Activated T-helper 17 cell treated with anti-CD3 and anti-CD28 coated beads, Interleukin-2, amount 50 U/mL, for 72 hours (primary cell): ENCODE measurements at places on chromosomes 5 and 9.

DNA sequence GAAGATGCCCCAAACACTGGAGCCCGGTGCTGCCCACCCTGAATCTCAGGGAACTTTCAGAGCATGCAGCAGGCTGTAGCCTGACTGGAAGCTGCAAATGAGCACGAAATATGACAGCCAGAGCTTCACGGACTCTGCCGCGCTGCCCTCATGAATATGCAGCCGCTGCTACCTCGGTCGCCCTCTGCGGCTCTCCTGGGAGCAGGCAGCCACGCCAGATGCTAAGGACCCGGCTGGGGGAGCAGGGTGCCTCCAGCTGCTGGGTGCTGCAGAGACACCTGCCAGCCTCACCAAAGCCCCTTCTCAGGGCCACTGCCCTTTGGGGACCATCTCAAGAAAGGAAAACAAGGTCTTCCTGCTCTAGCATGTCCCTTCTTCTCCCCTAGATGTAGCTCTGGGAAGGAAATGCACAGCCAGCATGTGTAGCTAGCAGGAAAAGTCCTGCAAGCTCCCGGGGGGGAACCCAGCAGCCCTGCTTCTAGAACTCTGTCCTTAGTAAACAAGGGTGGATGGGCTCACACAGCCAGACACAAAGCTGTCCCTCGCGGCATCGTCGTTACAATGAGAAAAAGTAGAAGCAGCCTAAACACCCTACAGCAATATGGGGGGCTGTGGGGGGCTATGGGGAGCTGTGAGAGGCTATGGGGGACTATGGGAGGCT is 56.8 kb upstream of the OLFM1 start:
- ATAC-seq, result no peak

GRCh38 chr5:553874-554273 is 29.6 kb upstream of the SLC9A3 start:
- no peak for ATAC-seq

GRCh38 chr9:116555119-116555518 is 132.0 kb upstream of the TRIM32 start:
- ATAC-seq, result no peak

DNA sequence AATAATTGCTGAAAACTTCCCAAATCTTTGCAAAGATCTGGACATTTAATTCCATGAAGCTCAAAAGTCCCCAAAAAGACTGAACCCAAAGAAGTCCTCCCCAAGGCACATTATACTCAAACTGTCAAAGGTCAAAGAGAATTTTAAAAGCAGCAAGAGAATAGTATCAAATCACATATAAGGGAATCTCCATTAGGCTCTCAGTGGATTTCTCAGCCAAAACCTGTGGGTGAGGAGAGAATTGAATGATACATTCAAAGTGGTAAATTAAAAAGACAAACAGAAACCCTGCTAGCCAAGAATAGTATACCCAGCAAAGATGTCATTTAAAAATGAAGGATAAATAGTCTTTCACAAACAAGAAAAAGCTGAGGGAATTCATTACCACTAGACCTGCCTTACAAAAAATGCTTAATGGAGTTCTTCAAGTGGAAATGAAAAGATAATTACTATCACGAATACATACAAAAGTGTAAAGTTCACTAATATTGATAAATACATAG is 134.1 kb downstream of the NDUFS4 start:
- ATAC-seq, result no peak

GRCh38 chr5:178080618-178081410 is 32.5 kb upstream of the N4BP3 start:
- ATAC-seq, result no peak

DNA sequence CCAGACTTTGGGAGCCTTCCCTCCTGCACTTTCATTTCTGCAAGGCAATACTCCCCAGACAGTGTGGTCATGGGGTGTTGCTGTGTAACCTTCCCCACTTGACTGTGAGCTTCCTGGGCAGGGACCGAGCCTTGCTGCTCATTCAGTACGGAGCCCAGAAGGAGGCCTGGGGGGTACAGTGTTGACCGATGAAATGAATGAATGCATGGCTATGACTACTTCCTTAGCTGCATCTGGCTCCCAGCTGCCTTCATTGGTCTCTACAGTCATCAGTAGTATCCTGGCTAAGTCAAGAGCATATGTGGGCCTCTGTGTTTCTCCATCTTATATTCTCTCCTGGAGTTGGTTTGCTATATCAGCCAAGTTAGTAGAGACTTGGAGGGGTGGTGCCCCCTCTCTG is 9.9 kb downstream of the FRMPD1 start:
- no peak for ATAC-seq

GRCh38 chr9:83698976-83699585 is 8.7 kb downstream of the UBQLN1 start:
- ATAC-seq, result peak; percentile 84

- no peak for ATAC-seq
Observed at GRCh38 chr9:4537581-4537980, 47.3 kb downstream of the SLC1A1 start.

GRCh38 chr5:88806338-88806737 is 76.6 kb downstream of the MEF2C start:
- no peak for ATAC-seq

DNA sequence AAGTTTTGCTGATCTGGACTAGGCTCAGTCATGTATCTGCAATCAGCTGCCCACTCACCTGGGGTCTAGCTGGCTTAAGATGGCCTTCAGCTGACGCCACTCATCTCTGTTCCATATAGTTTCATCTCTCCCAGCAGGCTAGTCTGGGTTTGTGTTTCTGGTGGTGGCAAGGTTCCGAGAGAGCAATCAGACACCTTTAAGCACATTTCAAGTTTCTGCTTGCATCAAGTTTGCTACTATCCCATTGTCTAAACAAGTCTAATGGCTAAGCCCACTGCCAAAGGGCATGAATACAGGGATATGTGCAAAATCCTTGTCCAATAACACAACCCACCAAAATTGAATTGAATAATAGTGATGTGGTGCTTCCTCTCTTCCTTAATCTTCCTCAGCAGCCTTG is 251.7 kb downstream of the PIK3R1 start:
- ATAC-seq, result no peak

GRCh38 chr5:160118349-160119141 is 705 bp downstream of the PWWP2A start:
- peak; percentile 10 for ATAC-seq

DNA sequence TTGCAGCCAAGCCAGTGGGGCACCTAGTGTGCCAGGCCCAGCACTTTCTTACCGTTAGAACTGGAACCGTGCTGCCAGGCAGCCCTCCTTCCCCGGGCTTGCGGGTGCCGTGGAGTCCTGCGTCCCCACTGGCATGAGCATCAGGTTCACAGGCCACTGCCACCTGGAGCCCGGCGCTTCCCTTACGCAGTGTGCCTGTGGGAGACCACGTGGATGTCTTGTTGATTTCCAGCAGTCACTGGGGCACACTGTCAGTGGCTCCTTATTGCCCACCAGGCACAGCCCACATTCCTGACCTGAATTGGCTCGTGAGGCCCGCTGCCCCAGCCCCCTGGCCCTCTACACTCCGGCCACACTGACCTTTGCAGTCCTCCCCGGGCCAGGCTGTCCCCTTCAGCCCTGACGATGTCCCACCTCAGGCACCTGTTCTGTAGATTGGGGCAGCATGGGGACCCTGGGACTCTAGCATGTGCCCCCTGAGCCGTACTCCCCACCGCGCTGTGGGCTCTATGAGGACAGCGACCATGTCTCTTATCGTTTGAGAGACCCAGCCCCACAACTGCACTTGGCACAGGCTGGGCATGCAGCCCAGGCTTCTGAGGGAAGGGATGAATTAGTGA is 10.4 kb upstream of the CEL start:
- no peak for ATAC-seq

DNA sequence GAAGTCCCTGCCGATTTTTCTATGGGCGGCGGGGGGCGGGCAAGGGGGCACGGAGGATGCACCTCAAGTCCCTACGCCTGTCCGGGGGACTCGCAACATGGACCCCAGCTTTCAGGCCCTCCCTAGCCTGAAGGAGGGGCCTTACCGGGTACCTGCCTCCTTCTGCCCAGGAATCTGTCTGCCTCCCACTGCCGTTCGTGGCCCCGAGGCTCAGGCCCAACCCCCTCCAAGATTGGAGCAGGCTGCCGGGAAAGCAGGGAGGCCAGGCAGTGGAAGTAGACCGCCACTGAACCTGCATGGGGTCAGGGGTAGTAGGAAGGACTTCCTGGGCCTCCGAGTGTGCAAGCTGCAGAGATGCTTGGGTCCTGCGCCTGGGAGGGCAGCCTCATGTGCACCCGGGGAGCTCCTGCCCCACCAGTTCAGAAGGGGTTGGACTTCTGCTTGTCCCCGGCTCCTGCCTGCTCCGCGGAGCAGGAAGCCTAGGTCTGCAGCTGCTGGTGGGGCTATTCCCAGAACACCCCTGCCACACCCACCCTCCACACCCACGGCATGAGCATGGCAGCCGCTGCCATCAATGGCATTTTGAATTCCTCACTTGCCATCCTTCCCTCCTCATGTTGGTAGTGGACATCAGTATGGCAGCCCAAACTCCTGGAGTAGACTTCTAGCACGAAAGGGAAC is 1312.7 kb upstream of the ACO1 start:
- ATAC-seq, result no peak

GRCh38 chr9:92292338-92293074 is 991 bp downstream of the IARS1 start:
- no peak for ATAC-seq

DNA sequence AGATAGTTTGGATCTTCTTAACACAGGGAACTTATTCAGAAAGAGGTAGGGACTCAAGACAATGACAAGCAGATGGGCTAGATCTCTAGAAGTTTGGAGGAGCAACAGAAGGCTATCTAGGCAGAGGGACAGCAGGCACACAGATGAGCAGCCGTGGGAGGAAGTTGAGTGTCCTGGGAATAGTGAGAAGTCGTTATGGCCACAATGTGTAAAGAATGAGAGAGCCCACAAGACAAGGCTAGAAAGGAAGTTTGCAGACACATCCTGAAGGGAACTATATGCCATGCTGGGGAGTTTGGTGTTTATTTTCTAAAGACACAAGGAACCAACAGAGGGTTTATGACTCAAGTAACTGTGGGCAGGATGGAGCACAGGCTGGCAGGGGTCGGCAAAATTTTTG is 160.6 kb downstream of the PALM2AKAP2 start:
- ATAC-seq, result no peak

DNA sequence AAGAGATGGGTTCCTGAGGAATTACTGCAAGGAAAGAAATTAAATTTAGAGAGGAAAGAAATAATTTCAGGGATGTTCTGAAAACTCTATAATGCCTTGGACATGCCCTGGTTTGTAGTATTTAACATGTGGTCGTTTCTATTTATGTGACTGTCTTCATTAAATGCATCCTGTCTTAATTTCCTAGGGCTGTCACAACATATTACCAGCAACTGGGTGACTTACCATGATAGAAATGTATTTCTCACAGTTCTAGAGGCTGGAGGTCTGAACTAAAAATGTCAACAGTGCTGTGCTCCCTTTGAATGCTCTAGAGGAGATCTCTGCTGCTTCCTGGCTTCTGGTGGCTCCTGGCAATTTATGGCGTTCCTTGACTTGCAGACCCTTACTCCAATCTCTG is 287.7 kb downstream of the FBXL7 start:
- ATAC-seq, result no peak
